ENCODE measurements at places on chromosomes 6 and 20. TPM values are rescaled to one million over a fixed set of nuclear protein-coding genes. Genes with fewer than 3 reads are reported as not detected.

Gene TUBB
- 197 TPM for polyA plus RNA-seq

Gene ADA
- polyA plus RNA-seq = 3.1 TPM

Gene BPIFB1
- not detected for polyA plus RNA-seq

Gene TRERF1
- 1.5 TPM for polyA plus RNA-seq

Gene RUNX2
- 2.3 TPM for polyA plus RNA-seq

Gene HIVEP1
- 3.6 TPM for polyA plus RNA-seq

Gene IL17F
- not detected for polyA plus RNA-seq

Gene CLVS2
- not detected for polyA plus RNA-seq

Gene IPCEF1
- polyA plus RNA-seq = 2.7 TPM

Gene MYBL2
- polyA plus RNA-seq = not detected

Gene TENT5A
- 3.2 TPM for polyA plus RNA-seq

Gene OR2H1
- polyA plus RNA-seq = not detected

Gene RPS21
- polyA plus RNA-seq = 2,336 TPM

Gene FNDC11
- polyA plus RNA-seq = 0.47 TPM

Gene PGC
- polyA plus RNA-seq = 0.39 TPM

Gene LINC00237
- not detected for polyA plus RNA-seq

Gene BANF2
- polyA plus RNA-seq = not detected

Gene LIN28B
- polyA plus RNA-seq = not detected

Gene BMP7
- polyA plus RNA-seq = 11.3 TPM

Gene ARMC2
- polyA plus RNA-seq = 1.9 TPM

Gene RFX6
- not detected for polyA plus RNA-seq

Gene RPS6KA2
- 12.3 TPM for polyA plus RNA-seq

Gene PLEKHG1
- 2.8 TPM for polyA plus RNA-seq

Gene WFDC2
- polyA plus RNA-seq = 1,908 TPM

Gene TOX2
- polyA plus RNA-seq = 4.7 TPM

Gene ACTR5
- polyA plus RNA-seq = 5.8 TPM

Gene CPNE5
- polyA plus RNA-seq = 3.7 TPM

Gene ZNF391
- 1.5 TPM for polyA plus RNA-seq

Gene TRIM10
- polyA plus RNA-seq = 1.5 TPM

Gene OR2B6
- polyA plus RNA-seq = not detected

Gene THBD
- polyA plus RNA-seq = 9.7 TPM

Gene KIF25
- polyA plus RNA-seq = not detected

Gene RNF39
- polyA plus RNA-seq = not detected

Gene POPDC3
- not detected for polyA plus RNA-seq

Gene ZNF165
- polyA plus RNA-seq = 3.0 TPM

Gene TSPYL4
- 15.2 TPM for polyA plus RNA-seq

Gene FARS2
- 24.8 TPM for polyA plus RNA-seq

Gene HRH3
- polyA plus RNA-seq = not detected

Gene HLA-DRA
- 489 TPM for polyA plus RNA-seq

Gene NOTCH4
- polyA plus RNA-seq = 22.5 TPM

Gene CAGE1
- polyA plus RNA-seq = not detected

Gene EDN3
- polyA plus RNA-seq = not detected

Gene CLPSL2
- polyA plus RNA-seq = not detected

Gene RAB32
- polyA plus RNA-seq = 39.1 TPM

Gene SIRPB2
- 0.86 TPM for polyA plus RNA-seq

Gene NCR2
- polyA plus RNA-seq = not detected

Gene TGM3
- not detected for polyA plus RNA-seq

Data from kidney (tissue), 22 donors.